ACHN (cell line): ENCODE measurements at places on chromosomes 1 and 21.

GRCh38 chr1:204678721-204679475, 6.6 kb downstream of the LRRN2 start:
- DNase-seq = no peak

GRCh38 chr1:5888606-5889211, 103.5 kb downstream of the NPHP4 start:
- DNase-seq = no peak

GRCh38 chr1:7770997-7771822, at the start of gene VAMP3:
VAMP3 (plus strand) TSS chr1:7771296; CDS start chr1:7771384, 88 bp downstream.
- peak; percentile 71 for DNase-seq

- no peak for DNase-seq
Measured at GRCh38 chr1:18110968-18111367, 3.4 kb downstream of the IGSF21 start.

- no peak for DNase-seq
Measured at GRCh38 chr1:102241431-102242338, 245.0 kb upstream of the OLFM3 start.

DNA sequence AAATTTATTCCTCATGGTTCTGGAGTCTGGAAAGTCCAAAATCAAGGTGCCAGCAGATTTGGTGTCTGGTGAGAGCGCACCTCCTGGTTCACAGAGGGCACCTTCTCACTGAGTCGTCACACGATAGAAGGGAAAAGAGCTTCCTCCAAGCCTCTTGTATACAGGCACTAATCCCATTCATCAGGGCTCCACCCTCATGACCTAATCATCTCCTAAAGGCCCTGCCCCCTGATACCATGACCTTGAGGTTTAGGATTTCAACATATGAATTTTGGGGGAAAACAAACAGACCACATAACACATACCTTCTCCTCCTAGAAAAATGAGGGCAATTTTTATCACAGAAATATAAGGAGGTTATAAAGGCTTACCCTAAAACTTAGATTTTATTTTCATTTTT, 88.0 kb upstream of the NFIA start:
- DNase-seq = no peak

GRCh38 chr1:22437573-22437972, 14.1 kb upstream of the ZBTB40 start:
- no peak for DNase-seq

DNA sequence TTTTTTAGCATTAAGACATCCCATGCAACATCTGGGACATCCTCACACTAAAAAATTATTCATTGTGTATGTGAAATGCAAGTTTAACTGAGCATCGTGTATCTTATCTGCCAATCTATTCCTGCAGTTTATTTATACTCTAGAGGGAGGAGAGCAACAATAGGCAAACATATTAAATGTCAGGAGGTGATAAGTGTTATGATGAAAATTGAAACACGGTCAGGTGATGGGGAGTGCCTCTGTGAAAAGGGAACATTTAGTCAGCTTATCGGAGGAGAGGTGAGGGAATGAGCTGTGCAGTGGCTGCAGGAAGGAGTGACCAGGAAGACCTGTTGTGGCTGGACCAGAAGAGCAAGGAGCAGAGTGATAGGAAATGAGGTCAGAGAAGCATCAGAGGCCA, 775 bp upstream of the EFCAB14 start:
- no peak for DNase-seq

- no peak for DNase-seq
Measured at GRCh38 chr1:238962941-238963340, 423.4 kb upstream of the CHRM3 start.

GRCh38 chr1:12359359-12360133, 129.7 kb downstream of the VPS13D start:
- no peak for DNase-seq
